ENCODE measurements at places on chromosomes 5 and 9. TPM values are rescaled to one million over a fixed set of nuclear protein-coding genes. Genes with fewer than 3 reads are reported as not detected.

Gene EQTN
- total RNA-seq, result not detected

Gene MED27
- total RNA-seq, result 27.3 TPM

Gene AK1
- 54.2 TPM for total RNA-seq

Gene FGD3
- total RNA-seq, result 133 TPM

Gene PLEKHG4B
- not detected for total RNA-seq

Gene ENHO
- total RNA-seq, result 0.34 TPM

Gene AGXT2
- total RNA-seq, result not detected

Gene LMAN2
- total RNA-seq, result 114 TPM

Gene EMB
- total RNA-seq, result 199 TPM

GRCh38 chr9:126150411-126151030 is 176.1 kb upstream of the MVB12B start:
- H3K27me3 ChIP-seq, result peaks cover 2% of the 10 kb centered on the region
- no peak overlapping the region for H3K27ac ChIP-seq
- H3K4me1 ChIP-seq, result peaks cover 5% of the 10 kb centered on the region
- H3K4me3 ChIP-seq, result no peak overlapping the region
- no peaks in the 10 kb centered on the region for H3K36me3 ChIP-seq

- no peaks in the 10 kb centered on the region for H3K36me3 ChIP-seq
- H3K4me1 ChIP-seq, result no peaks in the 10 kb centered on the region
- no peaks in the 10 kb centered on the region for H3K27me3 ChIP-seq
- H3K4me3 ChIP-seq, result no peak overlapping the region
These were observed 513.4 kb upstream of the MEF2C start for GRCh38 chr5:89396278-89396954.

DNA sequence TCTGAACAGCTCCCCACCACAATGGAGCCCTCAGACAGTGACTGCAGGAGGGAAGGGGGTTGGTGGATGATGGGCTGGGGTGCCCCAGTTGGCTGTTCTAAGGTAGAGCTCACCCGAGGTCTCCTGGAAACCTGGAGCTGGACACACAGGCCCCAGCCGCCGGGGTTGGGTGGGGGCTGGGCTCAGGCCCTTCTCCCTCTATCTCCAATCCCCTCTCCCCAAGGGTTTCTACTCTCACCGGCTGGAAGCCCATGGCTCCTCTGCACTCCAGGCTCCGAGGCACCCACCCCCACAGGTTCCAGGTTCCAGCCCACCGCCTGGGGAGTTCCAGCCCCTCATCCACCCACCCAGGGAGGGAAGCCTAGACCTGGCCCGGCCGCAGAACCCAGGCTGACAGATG is 766 bp downstream of the NR5A1 start:
- H3K4me3 ChIP-seq, result no peak overlapping the region
- DNase-seq, result no peak
- peaks cover 7% of the 10 kb centered on the region for H3K4me1 ChIP-seq
- peaks cover 15% of the 10 kb centered on the region for H3K27me3 ChIP-seq
- no peaks in the 10 kb centered on the region for H3K36me3 ChIP-seq

GRCh38 chr5:7856855-7857254 is 5.9 kb upstream of the CFAP90 start:
- peak; percentile 53 for DNase-seq
- no peak overlapping the region for H3K4me3 ChIP-seq
- no peak overlapping the region for H3K27ac ChIP-seq
- H3K36me3 ChIP-seq, result peaks cover 26% of the 10 kb centered on the region
- peaks cover 5% of the 10 kb centered on the region for H3K4me1 ChIP-seq
- H3K27me3 ChIP-seq, result no peaks in the 10 kb centered on the region

DNA sequence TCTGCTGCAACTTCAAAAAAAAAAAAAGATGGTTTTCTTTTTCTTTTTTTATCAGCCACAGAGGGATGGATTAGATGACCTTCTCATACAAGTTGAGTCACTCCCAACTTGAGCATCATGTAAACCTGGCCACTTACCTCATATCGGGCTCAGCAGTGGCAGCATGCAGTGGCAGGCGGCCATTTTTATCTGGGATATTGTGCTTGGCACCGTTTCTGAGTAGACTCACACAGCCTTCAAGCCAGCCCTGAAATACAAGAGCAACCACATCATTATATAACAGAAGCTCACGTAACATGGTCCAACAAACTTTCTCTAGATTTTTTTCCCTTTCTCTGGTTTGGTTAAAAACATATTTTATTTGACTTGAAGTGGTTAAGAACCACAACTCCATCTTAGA is 62.6 kb downstream of the ANKRD55 start:
- no peaks in the 10 kb centered on the region for H3K36me3 ChIP-seq
- DNase-seq, result no peak
- peaks cover 3% of the 10 kb centered on the region for H3K27me3 ChIP-seq
- H3K4me3 ChIP-seq, result no peak overlapping the region
- H3K4me1 ChIP-seq, result no peaks in the 10 kb centered on the region
- no peak overlapping the region for H3K27ac ChIP-seq

DNA sequence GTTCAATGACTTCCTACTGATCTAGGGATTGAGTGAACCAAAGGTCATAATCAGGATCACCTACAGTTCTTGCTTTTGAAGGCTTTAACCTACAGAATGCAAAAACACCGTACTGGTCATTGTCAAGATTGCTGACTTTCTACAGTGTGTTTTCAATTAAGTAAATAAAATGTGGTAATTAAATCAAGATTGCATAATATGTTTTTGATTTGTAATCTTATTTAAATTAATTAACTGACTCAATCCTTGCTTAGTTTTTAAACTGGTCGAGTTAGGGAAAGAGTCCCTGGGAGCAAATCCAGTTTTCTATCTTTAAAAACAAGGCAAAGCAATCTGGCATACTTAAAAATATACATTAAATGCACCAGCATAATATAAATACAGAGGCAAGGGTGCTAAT is 125.9 kb downstream of the NFIB start:
- H3K27me3 ChIP-seq, result no peaks in the 10 kb centered on the region
- H3K4me3 ChIP-seq, result no peak overlapping the region
- H3K4me1 ChIP-seq, result no peaks in the 10 kb centered on the region
- H3K27ac ChIP-seq, result no peak overlapping the region

- no peaks in the 10 kb centered on the region for H3K27me3 ChIP-seq
- H3K4me1 ChIP-seq, result no peaks in the 10 kb centered on the region
- H3K27ac ChIP-seq, result no peak overlapping the region
These were observed 580.2 kb downstream of the CCDC171 start for GRCh38 chr9:16133032-16133431.

DNA sequence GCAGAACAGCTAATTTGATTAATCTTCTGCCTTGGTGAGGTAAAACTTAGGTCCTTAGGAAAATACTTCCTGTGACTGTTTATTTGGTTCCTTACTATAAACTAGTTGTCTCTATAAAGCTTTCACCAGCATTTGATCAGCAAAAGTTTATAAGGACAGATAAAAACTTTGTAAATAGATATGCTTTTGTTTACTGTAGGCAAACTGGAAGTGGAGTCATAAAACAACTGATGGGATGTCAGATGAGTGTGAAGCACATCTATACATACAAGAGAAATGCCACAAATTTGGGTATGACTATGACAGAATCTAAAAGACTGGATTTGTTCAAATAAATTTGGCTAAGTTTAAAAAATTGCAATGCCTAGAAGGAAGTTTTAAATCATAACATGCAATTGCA is 5.5 kb downstream of the PTGER4 start:
- peak overlapping the region; percentile 20 for H3K4me3 ChIP-seq
- no peak for DNase-seq
- H3K36me3 ChIP-seq, result peaks cover 41% of the 10 kb centered on the region
- peak overlapping the region; percentile 42 for H3K27ac ChIP-seq
- H3K4me1 ChIP-seq, result peaks cover 21% of the 10 kb centered on the region

- H3K27ac ChIP-seq, result no peak overlapping the region
- H3K36me3 ChIP-seq, result no peaks in the 10 kb centered on the region
- no peaks in the 10 kb centered on the region for H3K27me3 ChIP-seq
- H3K4me3 ChIP-seq, result no peak overlapping the region
These were observed 232.5 kb downstream of the GADD45G start for GRCh38 chr9:89837162-89837933.

GRCh38 chr5:63655043-63655442 is 307.2 kb downstream of the HTR1A start:
- no peaks in the 10 kb centered on the region for H3K36me3 ChIP-seq
- no peaks in the 10 kb centered on the region for H3K27me3 ChIP-seq
- no peak overlapping the region for H3K27ac ChIP-seq
- H3K4me1 ChIP-seq, result no peaks in the 10 kb centered on the region
- no peak for DNase-seq
- no peak overlapping the region for H3K4me3 ChIP-seq

GRCh38 chr5:168214886-168215285 is 76.6 kb upstream of the WWC1 start:
- no peaks in the 10 kb centered on the region for H3K27me3 ChIP-seq
- H3K36me3 ChIP-seq, result no peaks in the 10 kb centered on the region
- DNase-seq, result no peak

DNA sequence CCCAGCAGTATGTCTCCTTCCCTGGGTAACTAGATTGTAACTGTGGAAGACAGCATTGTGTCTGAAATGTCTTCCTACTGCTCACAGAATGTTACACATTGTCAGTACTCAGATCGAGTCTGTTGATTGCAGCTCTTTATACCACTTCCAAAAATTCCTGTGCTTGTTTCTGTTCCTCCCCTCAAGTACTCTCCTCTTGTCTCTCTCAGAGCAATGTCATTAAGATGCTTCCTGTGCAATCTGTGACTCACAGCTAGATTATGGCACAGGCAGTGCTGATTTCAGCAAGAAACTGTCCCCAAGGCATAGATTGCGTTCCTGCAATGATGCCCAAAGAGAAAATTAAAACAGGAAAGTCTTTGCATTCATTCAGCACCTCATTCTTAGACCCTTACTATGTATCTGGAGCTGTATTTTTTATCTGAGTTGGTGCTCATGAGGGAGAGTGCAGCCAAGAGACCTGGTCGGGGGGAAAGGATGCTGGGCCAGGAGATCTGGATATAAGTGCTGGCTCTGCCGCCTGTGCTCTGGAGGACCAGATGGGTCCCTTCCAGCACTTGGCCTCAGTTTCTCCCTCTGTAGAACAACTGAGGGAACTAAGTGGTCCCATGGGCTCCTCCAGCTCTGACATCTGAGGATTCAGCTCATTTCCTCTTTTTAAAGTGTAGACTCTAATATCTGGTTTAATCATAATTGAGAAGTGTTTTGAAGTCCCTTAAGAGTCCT is 40.8 kb upstream of the GNPDA1 start:
- H3K27ac ChIP-seq, result no peak overlapping the region
- no peak overlapping the region for H3K4me3 ChIP-seq
- H3K4me1 ChIP-seq, result no peaks in the 10 kb centered on the region
- no peak for DNase-seq
- H3K27me3 ChIP-seq, result no peaks in the 10 kb centered on the region

DNA sequence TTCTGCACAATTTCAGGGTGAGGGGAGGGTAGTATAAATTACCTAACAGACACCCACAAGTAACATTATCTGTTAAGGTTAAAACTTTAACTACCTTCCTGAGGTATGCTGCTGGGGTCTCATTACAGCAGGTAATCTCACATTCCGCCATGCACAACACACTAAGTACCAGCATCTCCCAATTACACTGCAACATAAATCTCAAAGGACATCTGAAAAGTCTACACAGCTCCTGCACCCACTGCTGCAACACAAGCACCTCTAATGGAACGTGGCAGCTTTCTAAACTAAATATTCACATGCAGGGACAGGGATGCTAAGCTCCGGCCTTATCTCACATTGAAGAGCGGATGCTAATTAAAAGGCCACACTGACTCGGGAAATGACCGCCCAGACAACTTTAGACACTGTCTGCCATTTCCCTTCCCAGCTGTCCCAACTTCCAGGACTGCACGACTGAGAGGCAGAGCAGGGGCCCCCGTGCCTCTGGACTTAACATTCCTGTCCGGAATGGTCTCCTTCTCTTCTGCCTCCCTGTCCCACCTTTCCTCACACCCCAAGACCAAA is 45.9 kb downstream of the PSMB7 start:
- no peak for DNase-seq
- no peaks in the 10 kb centered on the region for H3K27me3 ChIP-seq
- H3K4me3 ChIP-seq, result no peak overlapping the region
- no peak overlapping the region for H3K27ac ChIP-seq
- peaks cover 2% of the 10 kb centered on the region for H3K36me3 ChIP-seq

DNA sequence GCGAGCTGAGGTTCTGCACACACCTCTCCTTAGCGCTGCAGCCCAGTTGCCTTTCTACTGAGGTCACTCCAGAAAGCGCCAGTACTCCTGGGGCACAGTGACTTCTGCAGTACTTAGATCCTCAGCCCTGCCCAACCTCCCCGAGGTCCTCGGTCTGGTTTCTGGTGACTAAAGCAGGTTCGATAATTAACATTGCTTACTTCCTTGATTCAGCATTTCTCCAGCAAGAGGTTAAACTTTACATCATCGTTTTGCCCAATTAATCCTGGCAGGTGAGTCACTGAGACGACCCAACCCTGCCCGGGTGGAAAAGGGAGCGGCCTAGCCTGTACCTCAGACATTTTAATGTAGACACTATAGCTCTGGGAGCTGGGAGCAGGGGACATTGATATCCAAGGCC is 77.6 kb downstream of the PLAC8L1 start:
- H3K36me3 ChIP-seq, result no peaks in the 10 kb centered on the region
- H3K27me3 ChIP-seq, result no peaks in the 10 kb centered on the region
- H3K4me1 ChIP-seq, result no peaks in the 10 kb centered on the region

- no peak within 1 kb of the TSS for H3K27ac ChIP-seq
- no peaks in the 10 kb centered on the region for H3K27me3 ChIP-seq
- peaks cover 16% of the 10 kb centered on the region for H3K36me3 ChIP-seq
- no peak within 1 kb of the TSS for H3K4me3 ChIP-seq
- DNase-seq, result no peak
- no peaks in the 10 kb centered on the region for H3K4me1 ChIP-seq
These were observed at the start of gene SLC45A2 for GRCh38 chr5:33984671-33985124. Gene SLC45A2 (minus strand): TSS chr5:33984693. CDS start chr5:33984583, 110 bp downstream.

- no peaks in the 10 kb centered on the region for H3K27me3 ChIP-seq
- H3K4me3 ChIP-seq, result peak overlapping the region; percentile 93
- H3K4me1 ChIP-seq, result peaks cover 16% of the 10 kb centered on the region
These were observed 1.8 kb upstream of the LNPEP start for GRCh38 chr5:96933764-96934707.

GRCh38 chr9:93131599-93132286 is 2.3 kb downstream of the NINJ1 start:
- no peak overlapping the region for H3K4me3 ChIP-seq
- no peak overlapping the region for H3K27ac ChIP-seq
- H3K36me3 ChIP-seq, result no peaks in the 10 kb centered on the region
- peaks cover 61% of the 10 kb centered on the region for H3K4me1 ChIP-seq
- DNase-seq, result no peak

Measured in natural killer cell (primary cell).